ENCODE measurements at places on chromosomes 3 and 15. TPM values are rescaled to one million over a fixed set of nuclear protein-coding genes. Genes with fewer than 3 reads are reported as not detected.

- DNase-seq: no peak
Measured at GRCh38 chr15:47908950-47909670, 191.8 kb downstream of the SEMA6D start.

GRCh38 chr15:73979636-73980035 is 12.5 kb downstream of the STOML1 start:
- DNase-seq: no peak

GRCh38 chr3:189947948-189948723 is 172.6 kb downstream of the P3H2 start:
- peak; percentile 46 for DNase-seq

- DNase-seq: no peak
Measured at GRCh38 chr3:174700736-174701135, 158.4 kb upstream of the NAALADL2 start.

GRCh38 chr3:152832046-152832445 is 2.9 kb upstream of the P2RY1 start:
- no peak for DNase-seq

GRCh38 chr3:29324180-29324651 is 43.3 kb downstream of the RBMS3 start:
- peak; percentile 71 for DNase-seq

GRCh38 chr3:24475925-24476324 is 18.7 kb downstream of the THRB start:
- no peak for DNase-seq

DNA sequence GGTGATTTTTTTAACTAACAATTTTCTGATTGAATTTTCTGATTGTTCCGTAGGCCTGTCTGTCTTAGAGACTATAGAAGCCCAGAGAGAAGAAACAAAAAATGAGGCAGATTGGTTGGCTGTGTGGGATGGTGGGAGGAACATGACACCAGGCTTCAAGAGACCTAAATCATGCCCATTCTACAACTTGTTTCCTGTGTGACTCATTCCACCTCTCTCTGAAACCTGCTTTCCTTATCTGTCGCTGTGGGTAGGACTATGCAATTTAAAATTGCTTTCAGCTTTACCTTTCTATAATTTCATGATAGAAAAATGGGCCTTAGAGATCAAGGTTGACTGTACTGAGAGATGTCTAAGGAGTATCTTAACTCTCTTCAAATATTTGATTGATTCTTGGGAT is 44.5 kb downstream of the OXNAD1 start:
- DNase-seq: peak; percentile 87

The USP8 gene
- total RNA-seq: 52.4 TPM
